ENCODE measurements at places on chromosomes 4 and X. TPM values are rescaled to one million over a fixed set of nuclear protein-coding genes. Genes with fewer than 3 reads are reported as not detected.

- no peak for DNase-seq
These were observed 19.3 kb downstream of the ARHGEF6 start for GRCh38 chrX:136761421-136761820.

DNA sequence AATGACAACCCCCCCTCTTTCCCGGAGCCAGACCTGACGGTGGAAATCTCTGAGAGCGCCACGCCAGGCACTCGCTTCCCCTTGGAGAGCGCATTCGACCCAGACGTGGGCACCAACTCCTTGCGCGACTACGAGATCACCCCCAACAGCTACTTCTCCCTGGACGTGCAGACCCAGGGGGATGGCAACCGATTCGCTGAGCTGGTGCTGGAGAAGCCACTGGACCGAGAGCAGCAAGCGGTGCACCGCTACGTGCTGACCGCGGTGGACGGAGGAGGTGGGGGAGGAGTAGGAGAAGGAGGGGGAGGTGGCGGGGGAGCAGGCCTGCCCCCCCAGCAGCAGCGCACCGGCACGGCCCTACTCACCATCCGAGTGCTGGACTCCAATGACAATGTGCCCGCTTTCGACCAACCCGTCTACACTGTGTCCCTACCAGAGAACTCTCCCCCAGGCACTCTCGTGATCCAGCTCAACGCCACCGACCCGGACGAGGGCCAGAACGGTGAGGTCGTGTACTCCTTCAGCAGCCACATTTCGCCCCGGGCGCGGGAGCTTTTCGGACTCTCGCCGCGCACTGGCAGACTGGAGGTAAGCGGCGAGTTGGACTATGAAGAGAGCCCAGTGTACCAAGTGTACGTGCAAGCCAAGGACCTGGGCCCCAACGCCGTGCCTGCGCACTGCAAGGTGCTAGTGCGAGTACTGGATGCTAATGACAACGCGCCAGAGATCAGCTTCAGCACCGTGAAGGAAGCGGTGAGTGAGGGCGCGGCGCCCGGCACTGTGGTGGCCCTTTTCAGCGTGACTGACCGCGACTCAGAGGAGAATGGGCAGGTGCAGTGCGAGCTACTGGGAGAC, 1.6 kb downstream of the PCDH10 start:
- no peak for DNase-seq

DNA sequence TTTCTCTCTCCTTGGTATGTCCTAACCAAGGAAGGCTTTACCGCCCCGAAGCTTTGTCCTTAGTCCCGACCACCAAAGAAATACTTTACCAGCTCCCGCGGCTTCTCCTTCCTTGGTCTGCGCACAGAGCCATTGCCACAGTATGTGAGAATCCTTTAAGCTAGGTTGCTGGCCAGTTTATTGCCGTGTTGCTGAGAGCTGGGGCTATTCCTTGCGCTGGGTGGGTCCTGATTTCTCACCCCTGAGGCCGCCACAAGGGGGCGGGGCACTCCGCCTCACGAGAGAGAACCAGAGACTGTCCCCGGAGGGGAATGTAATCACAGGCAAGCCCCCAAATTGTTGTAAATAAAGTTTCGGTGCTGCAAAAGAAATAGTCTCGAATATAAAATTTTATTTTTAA, 331.0 kb upstream of the PCDH10 start:
- no peak for DNase-seq

DNA sequence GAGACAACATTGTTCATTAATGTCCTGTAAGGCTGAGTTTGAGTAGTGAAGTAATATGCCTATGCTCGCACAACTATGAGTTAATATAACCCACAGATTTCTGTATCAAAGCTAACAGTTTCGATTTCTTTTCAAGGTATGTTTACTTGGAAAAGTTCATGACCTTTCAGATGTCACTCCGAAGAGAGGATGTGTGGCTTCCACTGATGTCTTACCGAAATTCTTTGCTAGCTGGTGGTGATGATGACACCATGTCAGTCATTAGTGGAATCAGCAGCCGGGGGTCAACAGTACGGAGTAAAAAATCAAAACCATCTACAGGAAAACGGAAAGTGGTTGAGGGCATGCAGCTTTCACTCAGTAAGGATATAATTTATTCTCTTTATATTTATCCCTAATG, 124.9 kb downstream of the STAG2 start:
- no peak for DNase-seq

- no peak for DNase-seq
These were observed 1738.8 kb upstream of the IGFBP7 start for GRCh38 chr4:58849026-58849425.

GRCh38 chr4:41750121-41750625, 1.6 kb upstream of the PHOX2B start:
- DNase-seq: no peak

GRCh38 chr4:168813890-168814289, 196.2 kb downstream of the CBR4 start:
- no peak for DNase-seq

- no peak for DNase-seq
These were observed 66.9 kb downstream of the SYNPO2 start for GRCh38 chr4:118955515-118955914.

- peak; percentile 72 for DNase-seq
These were observed 219.8 kb downstream of the OR13H1 start for GRCh38 chrX:131763674-131764073.

- no peak for DNase-seq
These were observed 102.0 kb downstream of the TSPAN5 start for GRCh38 chr4:98556451-98556850.

DNA sequence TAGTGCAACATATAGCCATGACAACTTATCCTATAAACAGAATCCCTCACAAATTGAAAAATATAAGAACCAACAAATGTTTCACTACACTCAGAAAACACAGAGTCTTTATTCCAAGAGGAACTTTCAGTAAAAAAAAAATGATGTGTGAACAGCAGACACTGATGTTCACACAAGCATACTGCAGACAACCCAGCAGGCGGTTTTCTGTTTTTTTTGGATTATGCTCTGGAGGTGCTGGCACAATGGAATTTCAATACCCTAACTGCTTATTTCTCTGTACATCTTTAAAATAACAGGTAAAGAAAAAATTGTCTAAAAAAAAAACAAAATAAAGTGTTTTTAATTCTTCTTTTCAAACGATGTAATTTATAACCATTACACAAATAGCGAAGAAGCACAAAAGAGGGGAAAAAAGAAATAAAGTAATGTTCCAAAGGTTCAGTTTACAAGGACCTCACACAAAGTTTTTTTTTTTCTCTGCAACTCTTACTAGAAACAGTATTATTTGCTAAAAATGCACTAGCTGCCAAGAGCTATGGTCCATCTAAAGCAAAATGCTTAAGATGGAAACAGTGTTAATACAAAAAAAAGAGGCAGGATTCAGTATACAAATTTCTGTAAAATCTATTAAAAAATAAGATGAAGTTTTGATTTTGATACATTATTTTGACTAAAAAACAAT, 55.3 kb downstream of the ANAPC10 start:
- DNase-seq: no peak

GRCh38 chr4:170047771-170048354, 21.7 kb upstream of the MFAP3L start:
- DNase-seq: peak; percentile 17

GRCh38 chrX:98357146-98357545, 1473.4 kb downstream of the RPA4 start:
- no peak for DNase-seq

- peak; percentile 10 for DNase-seq
These were observed 137.4 kb downstream of the DKK2 start for GRCh38 chr4:106898621-106899230.

DNA sequence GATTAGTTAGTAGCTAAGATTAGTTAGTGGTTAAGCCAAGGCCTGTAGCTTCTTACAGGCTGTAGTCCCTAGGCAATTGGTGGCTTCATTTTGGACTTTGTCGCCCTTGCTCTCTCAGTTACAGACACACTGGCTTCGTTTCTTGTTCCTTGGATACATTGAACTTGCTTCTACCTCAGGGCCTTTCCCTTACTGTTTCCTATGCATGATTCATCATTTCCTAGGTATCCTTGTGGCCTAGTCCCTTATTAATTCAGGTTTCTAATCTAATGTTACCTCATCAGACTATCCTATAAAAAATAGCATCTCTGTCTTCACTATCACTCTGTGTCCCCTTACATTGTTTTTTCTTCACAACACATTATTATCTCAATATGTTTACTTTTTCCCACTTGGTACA, 45.5 kb upstream of the LCORL start:
- DNase-seq: peak; percentile 2

DNA sequence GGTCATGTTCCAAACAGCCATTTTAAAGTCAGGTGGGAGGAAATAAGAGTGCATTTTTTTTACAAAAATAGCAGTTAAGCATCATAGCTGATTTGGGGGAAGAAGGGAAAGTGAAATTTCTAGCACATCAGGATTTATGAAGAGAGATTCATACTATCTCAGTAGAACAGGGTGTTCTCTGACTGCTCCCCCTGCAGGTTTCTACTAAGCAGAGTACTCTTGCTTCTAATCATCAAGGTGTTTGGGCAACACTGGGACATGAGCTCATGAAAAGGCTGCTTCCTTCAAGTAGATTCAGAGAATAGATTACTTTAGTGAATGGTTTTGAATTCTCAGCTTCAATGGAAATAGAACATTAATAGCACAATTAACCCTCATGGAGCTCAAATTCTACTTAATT, 591.4 kb upstream of the PCDH10 start:
- DNase-seq: no peak

- DNase-seq: no peak
These were observed 55.3 kb downstream of the JADE3 start for GRCh38 chrX:46967547-46967946.

DNA sequence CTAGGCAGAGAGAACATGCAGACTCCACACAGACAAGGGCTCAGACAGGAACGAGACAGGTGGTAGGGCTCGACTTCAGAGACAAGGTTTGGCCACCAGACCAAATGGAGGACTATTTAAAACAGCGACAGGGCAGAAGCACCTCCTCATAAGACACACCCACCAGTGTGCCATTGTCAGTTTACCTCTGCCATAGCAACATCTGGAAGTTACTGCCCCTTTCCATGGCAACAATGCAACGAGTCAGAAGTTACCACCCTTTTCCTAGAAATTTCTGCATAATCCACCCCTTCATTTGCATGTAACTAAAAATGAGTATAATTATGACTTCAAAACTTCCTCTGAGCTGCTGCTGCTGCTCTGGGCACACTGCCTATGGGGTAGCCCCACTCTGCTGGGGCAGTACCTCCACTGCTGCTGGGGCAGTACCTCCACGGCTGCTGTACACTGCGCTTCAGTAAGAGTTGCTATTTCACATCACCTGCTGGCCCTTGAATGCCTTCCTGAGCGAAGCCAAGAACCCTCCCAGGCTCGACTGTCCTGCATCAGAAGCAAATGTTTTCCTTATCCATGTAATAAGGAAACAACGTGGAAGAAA, 2222.3 kb upstream of the AGA start:
- DNase-seq: no peak

DNA sequence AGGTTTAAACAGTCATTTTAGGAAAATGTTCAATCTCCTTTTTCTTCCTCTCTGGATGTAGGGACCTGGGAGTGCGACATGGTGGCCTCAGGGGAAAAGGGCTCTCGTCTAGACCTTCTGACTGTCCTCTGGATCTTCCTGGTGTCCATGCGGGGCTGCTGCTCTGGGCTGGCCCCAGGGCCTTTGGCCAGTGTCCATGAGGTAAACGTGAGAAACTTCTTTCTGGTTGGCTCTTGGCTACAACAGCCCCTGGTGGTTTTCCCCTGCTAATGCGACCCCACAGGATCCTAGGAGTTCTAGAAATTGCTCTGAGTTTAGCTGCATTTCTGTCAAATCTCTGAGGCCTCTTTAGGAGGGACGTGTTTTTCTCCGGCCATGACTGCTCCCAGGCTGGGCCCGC, 85.7 kb downstream of the MFAP3L start:
- DNase-seq: no peak

GRCh38 chr4:154928640-154929257, 147.7 kb downstream of the RBM46 start:
- no peak for DNase-seq

- DNase-seq: peak; percentile 17
These were observed 63.4 kb upstream of the MAB21L2 start for GRCh38 chr4:150518559-150518958.

GRCh38 chrX:11261260-11261659, 32.0 kb upstream of the AMELX start:
- DNase-seq: no peak

- peak; percentile 7 for DNase-seq
These were observed 33.7 kb upstream of the STX18 start for GRCh38 chr4:4575284-4576211.

GRCh38 chr4:37882665-37883296, 8.1 kb upstream of the TBC1D1 start:
- no peak for DNase-seq

- DNase-seq: no peak
These were observed 107.6 kb downstream of the DCTD start for GRCh38 chr4:182809417-182810102.

DNA sequence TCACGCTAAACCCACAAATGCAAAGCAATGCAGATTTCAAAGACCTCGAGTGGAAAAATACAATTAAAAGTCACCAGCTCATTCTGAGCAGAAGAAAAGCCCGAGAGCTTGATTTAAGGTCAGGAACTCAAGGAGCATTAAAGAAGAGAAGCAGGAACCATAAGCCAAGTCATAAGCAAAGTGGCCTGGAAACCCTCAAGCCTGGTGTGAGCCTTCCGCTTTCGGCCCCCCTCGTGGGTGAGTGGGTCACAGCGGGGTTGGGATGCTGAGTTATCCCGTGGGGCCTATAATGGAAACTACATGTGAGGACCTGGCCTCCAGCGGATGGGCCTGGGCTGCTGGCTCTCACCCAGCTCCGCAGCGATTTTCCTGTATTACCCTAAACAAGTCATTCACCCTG, 504.3 kb downstream of the RAB28 start:
- DNase-seq: no peak

DNA sequence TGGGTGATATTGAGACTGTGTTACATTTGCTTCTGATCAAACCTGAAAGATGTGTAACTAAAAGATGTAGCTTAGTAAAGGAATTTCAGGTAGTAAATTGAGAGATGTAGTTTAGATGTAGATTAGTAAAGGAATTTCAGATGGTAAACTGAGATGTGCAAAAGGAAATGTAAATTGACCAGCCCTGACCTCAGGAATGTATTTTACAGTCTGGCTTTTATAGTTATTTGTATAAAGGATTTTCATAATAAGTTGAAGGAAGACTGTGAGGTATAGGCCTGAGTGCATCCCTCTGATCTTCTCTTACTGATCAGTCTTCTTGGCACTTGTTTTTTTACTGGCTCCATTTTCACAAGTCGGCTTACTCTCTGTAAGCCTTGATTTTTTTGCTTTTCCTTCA, 3.2 kb downstream of the KLHL2 start:
- no peak for DNase-seq

- no peak for DNase-seq
These were observed 10.3 kb downstream of the CYP4V2 start for GRCh38 chr4:186201535-186202230.

RNF150 gene
- total RNA-seq: 0.07 TPM

HUWE1 gene
- 94.8 TPM for total RNA-seq

TRAM1L1 gene
- total RNA-seq: 0.26 TPM

RTL9 gene
- total RNA-seq: not detected

ADRA2C gene
- total RNA-seq: not detected

GJB1 gene
- total RNA-seq: not detected

CT55 gene
- not detected for total RNA-seq

INPP4B gene
- 3.9 TPM for total RNA-seq

MTTP gene
- not detected for total RNA-seq

ENPP6 gene
- not detected for total RNA-seq

Data from pulmonary artery endothelial cell (primary cell).